ENCODE measurements at places on chromosomes 7 and 10.

DNA sequence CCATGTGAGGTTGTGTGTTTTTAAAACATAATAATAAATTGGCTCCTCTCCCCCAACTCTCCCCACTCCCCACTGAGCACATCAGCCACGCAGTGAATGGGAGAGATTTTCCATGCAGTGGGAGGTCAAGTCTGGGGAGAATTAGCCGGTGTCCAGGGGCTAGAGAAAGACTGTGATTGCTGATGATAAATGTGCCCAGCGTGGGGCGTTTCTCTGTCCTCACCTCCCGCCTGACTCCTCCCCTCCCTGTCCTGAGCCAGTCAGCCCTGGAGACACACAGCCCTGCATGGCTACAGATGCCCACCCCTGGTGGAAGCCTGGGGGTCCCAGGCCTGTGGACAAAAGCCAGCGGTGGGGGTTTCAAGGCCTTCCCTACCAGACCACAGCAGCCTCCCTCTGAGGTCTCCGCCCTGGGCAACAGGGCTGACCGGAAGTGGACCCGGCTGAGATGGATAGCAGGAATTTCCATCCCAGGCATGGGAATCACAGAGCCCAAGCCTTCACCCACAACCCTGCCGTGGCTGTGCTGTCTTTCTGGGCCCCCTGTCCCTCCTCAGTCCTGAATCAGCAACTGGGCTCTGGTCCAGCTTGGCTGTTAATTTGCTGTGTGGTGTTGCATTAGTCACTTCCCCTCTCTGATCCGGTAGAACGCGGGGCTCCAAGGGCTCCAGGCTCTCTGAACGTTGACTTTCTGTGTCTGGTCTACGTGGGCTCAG is 46.8 kb upstream of the SLC29A3 start:
- no peak for DNase-seq

GRCh38 chr10:121627876-121628581 is 29.8 kb upstream of the FGFR2 start:
- no peak for DNase-seq

DNA sequence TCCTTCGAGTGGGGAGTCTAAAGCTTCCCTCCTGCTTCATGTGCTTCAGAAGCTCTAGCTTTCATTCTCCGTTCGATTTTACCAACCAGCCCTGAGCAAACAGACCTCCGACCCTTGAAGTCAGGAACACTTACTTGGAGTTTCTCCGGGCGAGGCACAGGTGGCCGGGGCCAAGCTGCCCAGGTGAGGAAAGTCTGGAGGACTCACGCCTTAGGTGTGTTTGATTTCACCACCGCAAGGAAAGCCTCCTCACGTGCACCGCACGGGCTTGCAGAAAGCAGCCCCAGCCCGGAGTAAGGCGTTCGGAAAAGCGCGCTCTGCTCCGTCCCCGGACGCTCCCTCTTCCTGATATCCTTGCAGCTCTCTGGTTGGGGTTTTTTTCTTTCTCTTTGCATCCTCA is 30.1 kb upstream of the CNPY1 start:
- no peak for DNase-seq

- no peak for DNase-seq
These were observed 82.5 kb downstream of the TMEM168 start for GRCh38 chr7:112707655-112708054.

- DNase-seq: no peak
These were observed 225.7 kb upstream of the AOAH start for GRCh38 chr7:36949711-36950600.

GRCh38 chr7:137399827-137400823 is 56.6 kb upstream of the PTN start:
- no peak for DNase-seq

DNA sequence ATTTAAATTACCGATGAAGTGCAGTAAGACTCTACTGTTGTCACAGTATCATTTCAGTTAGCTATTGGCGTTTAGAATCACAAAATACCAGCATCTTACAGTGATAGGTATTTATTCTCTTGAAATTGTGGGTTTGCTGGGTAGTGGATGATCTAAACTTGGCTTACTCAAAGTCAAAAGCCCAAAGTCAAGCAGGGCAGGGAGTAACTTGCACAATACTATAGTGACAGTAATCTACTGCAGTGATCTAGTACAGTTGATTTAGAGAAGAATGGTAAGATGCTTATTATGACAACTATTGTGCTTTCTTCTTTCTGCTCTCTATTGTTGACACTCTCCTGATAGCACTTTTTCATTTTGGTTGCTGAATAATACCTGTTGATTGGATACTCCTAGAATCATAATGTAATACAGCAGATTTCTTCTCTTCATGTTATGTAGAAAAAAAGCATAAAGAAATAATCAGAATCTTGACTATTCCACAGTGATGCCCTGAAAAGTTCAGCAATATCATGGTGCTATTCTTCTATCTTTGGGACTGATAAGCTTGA is 10.0 kb downstream of the BTRC start:
- DNase-seq: no peak

DNA sequence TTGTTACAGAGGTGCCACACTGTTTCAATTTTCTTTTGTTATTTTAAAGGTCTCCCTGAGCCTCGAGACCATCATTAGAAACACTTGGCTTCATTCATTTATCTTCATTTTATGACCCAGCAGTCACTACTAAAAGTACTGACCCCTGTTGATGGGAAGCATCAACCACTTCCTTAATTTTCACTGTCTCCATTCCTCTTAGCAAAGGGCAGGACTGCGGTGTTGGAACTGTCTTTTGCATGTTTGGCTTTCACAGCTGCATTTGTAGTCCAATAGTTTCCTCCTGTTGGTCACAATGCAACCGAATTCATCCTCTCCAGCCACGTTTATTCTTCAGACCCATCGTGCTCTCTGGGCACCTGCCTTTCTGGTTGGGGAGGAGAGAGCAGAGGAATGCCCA is 46.7 kb upstream of the PDZD8 start:
- DNase-seq: no peak

DNA sequence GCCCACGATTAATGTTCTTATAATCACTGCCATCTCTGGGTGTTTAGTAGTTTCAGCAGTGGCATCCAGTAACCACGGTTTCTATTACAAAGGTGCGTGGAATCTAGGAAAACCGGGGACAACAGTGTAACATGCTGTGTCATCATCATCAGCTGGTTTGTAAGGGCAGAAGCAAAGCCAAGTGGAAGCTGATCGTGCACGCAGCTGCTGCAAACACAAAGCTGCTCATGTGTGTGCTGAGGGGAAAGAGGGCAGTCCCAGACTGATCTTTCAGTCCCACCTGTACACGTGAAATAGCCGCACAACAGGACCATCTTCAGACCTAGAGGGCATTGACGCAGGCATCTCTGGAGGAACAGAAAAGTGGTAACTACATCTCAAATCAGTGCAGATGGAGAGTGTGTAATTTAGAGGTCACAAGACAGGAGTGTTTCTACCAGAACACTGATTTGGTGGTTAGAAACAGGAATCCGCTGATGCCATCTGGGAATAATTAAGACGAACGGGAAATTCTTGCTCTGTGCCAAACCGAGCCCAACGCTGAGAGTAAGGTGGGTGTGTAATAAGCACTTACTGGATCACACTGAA is 13.4 kb downstream of the ANKRD16 start:
- no peak for DNase-seq

GRCh38 chr7:949021-949934 is 5.2 kb downstream of the ADAP1 start:
- DNase-seq: no peak

GRCh38 chr7:112882511-112882910 is 92.3 kb upstream of the TMEM168 start:
- no peak for DNase-seq

DNA sequence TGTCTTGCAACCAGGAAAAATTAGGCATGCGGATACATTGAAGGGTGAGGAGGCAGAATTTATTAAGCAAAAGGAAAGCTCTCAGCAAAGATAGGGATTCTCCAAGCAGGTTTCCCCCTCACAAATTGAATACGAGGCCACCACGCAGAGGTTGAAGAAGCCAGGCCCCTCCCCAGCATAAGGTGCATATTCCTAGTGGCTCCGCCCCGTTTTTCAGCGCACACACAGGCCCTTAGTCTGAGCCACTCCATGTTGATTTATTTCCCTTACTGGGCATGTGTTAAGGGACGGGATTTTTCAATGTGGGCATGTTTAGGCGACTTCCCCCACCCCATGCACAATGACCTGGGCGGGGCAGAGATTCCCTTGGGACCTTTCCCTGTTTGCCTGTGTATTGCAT is 24.9 kb downstream of the PPP2R2D start:
- no peak for DNase-seq

DNA sequence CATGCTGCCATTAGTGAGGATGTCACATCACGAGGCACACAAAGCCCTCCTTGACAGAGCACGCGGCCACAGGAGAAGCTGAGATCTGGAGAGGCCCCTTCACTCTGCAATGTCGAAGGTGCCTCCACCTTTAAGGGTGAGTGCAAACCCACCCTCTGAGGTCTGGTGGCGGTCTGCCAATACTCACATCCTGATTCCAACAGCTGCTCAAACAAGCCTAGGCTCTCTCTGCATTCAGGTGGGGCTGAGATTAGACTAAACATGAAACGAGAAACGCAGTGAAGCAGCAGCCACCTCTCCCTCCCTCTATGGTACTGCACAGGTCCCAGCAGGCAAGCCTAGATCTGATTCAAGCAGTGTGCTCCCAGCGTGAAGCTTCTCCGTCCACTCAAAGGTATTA is 151.8 kb downstream of the TCERG1L start:
- no peak for DNase-seq

DNA sequence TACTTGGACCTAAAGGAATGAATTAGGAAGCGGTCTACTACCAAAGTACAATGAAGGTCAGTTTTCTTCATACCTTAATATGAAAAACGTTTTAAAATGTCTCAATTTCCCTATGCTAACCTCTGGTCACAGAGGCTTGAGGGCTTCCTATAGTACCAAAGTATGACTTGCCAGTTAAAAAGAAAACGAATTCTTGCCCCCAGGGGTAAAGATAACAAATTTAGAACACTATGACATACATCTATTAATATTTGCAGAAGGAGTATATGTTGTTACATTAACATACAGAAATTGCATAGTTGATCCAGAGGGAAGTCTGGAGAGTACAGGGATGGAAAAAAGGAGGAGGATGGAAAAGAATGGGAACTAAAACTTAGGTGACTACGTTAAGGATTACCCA is 13.8 kb upstream of the KMT2E start:
- no peak for DNase-seq

DNA sequence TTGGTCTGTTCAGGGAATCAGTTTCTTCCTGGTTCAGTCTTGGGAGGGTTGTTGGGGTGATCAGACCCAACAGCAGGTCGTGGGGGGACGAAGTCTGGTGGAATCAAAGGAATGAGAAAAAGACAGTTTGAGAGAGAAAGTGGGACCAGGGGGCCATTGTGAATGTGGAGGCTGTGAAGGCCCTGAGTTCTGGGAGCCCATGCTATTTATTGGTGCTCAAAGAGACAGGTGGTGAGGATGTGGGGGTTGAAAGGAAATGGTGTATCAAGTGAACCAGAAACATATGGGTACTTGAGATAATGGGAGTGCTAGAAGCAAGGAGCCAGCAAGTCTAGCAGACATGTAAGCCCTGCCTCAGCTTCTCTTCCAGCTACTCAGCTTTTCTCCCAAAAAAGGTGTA is 84.1 kb downstream of the CCSER2 start:
- DNase-seq: no peak

GRCh38 chr7:65239707-65240352 is 133.8 kb upstream of the ZNF92 start:
- DNase-seq: no peak

GRCh38 chr7:102991540-102992214 is 78.9 kb downstream of the LRRC17 start:
- no peak for DNase-seq

GRCh38 chr10:80122746-80123145 is 9.8 kb upstream of the PLAC9 start:
- DNase-seq: no peak

DNA sequence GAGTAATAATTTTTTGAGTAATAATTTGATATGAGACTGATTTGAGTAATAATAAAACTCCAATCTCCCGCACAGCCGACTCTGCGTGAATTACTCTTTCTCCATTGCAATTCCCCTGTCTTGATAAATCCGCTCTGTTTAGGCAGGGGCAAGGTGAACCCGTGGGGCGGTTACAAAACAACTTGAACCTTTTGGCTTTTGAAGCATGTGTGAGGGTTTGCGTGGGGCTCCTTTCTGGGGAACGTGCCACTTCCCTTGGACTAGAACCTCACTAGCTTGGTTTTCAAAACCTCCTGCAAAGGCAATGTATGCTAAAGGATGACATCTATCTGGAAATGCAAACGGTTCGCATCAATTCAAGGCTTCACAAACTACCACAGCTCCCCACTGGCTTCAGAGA is 1.5 kb downstream of the CRPPA start:
- no peak for DNase-seq

GRCh38 chr7:157023589-157023905 is 13.1 kb upstream of the MNX1 start:
- DNase-seq: no peak

- DNase-seq: no peak
These were observed 70.6 kb upstream of the MET start for GRCh38 chr7:116601426-116601825.

- no peak for DNase-seq
These were observed 186.8 kb downstream of the CELF2 start for GRCh38 chr10:11204351-11204942.

DNA sequence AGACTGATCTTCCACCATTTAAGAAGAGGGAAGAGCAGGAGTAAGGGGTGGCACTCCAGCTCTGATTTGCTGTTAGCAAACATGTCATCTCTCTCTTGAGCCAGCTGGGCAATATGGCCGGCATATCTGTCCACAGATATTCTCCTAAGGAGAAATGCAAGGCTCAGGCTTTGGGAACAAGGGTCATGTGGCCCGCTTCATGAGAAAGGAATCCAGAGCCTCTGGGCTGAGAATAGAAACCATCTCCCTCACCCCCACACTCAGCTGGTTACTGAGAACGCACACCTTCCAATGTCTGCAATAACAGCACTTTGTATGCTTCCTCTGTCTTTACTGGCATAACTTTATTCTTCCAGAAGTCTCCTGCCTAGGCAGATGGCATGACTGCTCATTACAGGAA is 171.2 kb downstream of the ELMO1 start:
- no peak for DNase-seq

GRCh38 chr10:68594405-68594804 is 34.3 kb downstream of the TET1 start:
- DNase-seq: no peak

GRCh38 chr10:114917927-114918672 is 19.9 kb upstream of the TRUB1 start:
- DNase-seq: no peak

GRCh38 chr10:108392286-108392685 is 1227.8 kb upstream of the SORCS1 start:
- DNase-seq: no peak

GRCh38 chr7:40709062-40709964 is 574.5 kb downstream of the SUGCT start:
- no peak for DNase-seq

- no peak for DNase-seq
These were observed 24.5 kb downstream of the POLL start for GRCh38 chr10:101563497-101564040.

- DNase-seq: no peak
These were observed 30.4 kb downstream of the ZNF92 start for GRCh38 chr7:65404020-65404419.

Measured in stimulated activated CD4-positive, alpha-beta T cell treated with anti-CD3 and anti-CD28 coated beads, Interleukin-15, amount 100 ng/mL, for 1 hour (primary cell).